ENCODE measurements at places on chromosomes 7 and 10. TPM values are rescaled to one million over a fixed set of nuclear protein-coding genes. Genes with fewer than 3 reads are reported as not detected.

The KCP gene
- polyA plus RNA-seq = not detected

The WEE2 gene
- not detected for polyA plus RNA-seq

The HGF gene
- polyA plus RNA-seq = not detected

The MRLN gene
- polyA plus RNA-seq = not detected

The VAX1 gene
- not detected for polyA plus RNA-seq

- DNase-seq = no peak
These were observed 42.8 kb downstream of the CDC123 start for GRCh38 chr10:12238821-12239220.

GRCh38 chr7:96045919-96046318 lies 273.6 kb downstream of the DYNC1I1 start:
- DNase-seq = no peak

DNA sequence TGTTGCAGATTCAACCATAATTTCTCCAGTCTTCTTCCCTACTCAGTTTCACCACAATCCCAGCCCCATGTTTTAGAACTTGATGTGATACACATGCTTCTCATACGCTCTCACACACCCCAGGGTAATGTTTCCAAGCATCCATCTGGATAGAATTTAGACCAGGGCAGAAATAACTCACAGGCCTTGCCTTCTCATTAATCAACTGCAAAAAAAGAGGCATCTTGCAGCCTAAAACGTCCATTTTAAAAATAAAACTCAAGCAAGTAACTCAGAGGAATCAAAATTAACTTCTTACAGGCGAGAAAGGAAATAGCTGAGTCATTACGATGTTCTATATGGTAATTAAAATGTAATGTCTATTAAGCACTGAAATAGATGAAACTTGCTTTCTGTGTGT lies 127.2 kb upstream of the RSU1 start:
- DNase-seq = no peak

Measured in CD8-positive, alpha-beta memory T cell (primary cell).